ENCODE measurements at places on chromosomes 13 and 19. TPM values are rescaled to one million over a fixed set of nuclear protein-coding genes. Genes with fewer than 3 reads are reported as not detected.

Gene BEST2
- total RNA-seq = 0.62 TPM

Gene ALG11
- 5.8 TPM for total RNA-seq

Gene NRTN
- total RNA-seq = 1.6 TPM

Gene CGB8
- total RNA-seq = 4.1 TPM

Gene IRS2
- 46.9 TPM for total RNA-seq

Gene CDK8
- total RNA-seq = 12.4 TPM

Gene DCT
- not detected for total RNA-seq

Gene TNNI3
- 13.4 TPM for total RNA-seq

Gene CEACAM16
- total RNA-seq = 0.19 TPM

Gene GFY
- total RNA-seq = 0.14 TPM

Gene KRTDAP
- not detected for total RNA-seq

Gene SULT2A1
- total RNA-seq = not detected

Gene MEIOSIN
- not detected for total RNA-seq

Gene WDR87
- total RNA-seq = not detected

Gene MATK
- 1.2 TPM for total RNA-seq

Gene SLC25A41
- 0.18 TPM for total RNA-seq

Gene FFAR1
- not detected for total RNA-seq

Gene NTF4
- total RNA-seq = 0.65 TPM

Gene CYP2A7
- not detected for total RNA-seq

Gene FNDC3A
- 24.7 TPM for total RNA-seq

Gene PCDH9
- 7.5 TPM for total RNA-seq

Gene EDNRB
- total RNA-seq = not detected

Gene VSTM2B
- total RNA-seq = not detected

Data from A549 treated with ZK216348 at 1 μM for 4 hours (cell line).